Mesothelial cell of epicardium (in vitro differentiated cells): ENCODE measurements at places on chromosomes 1 and 21. TPM values are rescaled to one million over a fixed set of nuclear protein-coding genes. Genes with fewer than 3 reads are reported as not detected.

TLR5 gene
- 2.5 to 3.8 TPM (median 3.1 TPM) in 3 replicates for total RNA-seq

PAQR7 gene
- total RNA-seq = 24.0 to 26.8 TPM (median 24.0 TPM) in 3 replicates

- peak overlapping the region; percentile 96 for H3K27ac ChIP-seq
- H3K4me3 ChIP-seq = no peak overlapping the region
- no peak for DNase-seq
- H3K4me1 ChIP-seq = peaks cover 12% of the 10 kb centered on the region
- no peaks in the 10 kb centered on the region for H3K27me3 ChIP-seq
Measured at GRCh38 chr1:203686091-203686632, 59.5 kb downstream of the ATP2B4 start.

DNA sequence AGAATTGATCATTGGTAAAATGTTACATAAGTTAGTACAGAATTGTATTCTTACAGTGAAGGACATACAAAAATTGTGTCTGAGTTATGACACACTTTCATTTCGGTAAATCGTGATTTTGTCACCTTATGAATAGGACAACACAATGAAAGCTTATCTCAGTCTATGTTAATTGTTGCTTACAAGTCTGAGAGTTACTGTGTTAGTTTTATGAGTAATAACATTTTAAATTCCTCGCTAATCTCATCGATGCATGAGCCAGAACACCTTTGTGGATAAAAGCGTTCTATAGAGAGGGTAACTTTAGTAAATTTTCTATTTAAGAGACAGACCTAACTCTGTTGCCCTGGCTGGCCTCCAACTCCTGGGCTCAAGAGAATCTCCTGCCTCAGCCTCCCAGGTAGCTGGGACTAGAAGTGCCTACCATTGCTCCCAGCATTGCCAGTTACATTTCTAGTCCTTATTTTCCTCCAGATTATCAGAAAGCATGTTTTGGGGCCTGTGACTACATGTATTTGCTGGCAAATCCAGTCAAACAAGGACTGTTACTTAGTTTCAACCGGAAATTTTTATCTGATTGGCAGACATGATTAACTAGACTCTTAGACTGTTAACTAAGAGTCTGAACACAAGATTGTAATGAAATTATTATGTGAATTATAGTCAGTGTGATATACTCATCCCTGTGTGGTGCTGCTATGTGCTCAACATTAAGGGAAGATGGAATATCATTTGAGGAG lies 3.0 kb downstream of the PRRC2C start:
- no peaks in the 10 kb centered on the region for H3K27me3 ChIP-seq
- H3K27ac ChIP-seq = peak overlapping the region; percentile 52
- DNase-seq = no peak
- peak overlapping the region; percentile 26 for H3K4me3 ChIP-seq

- H3K4me1 ChIP-seq = peaks cover 3% of the 10 kb centered on the region
- DNase-seq = no peak
- H3K27ac ChIP-seq = no peak overlapping the region
- no peaks in the 10 kb centered on the region for H3K27me3 ChIP-seq
- no peak overlapping the region for H3K4me3 ChIP-seq
Measured at GRCh38 chr21:28640326-28640725, 352.4 kb downstream of the LTN1 start.

- no peak for DNase-seq
- H3K4me1 ChIP-seq = no peaks in the 10 kb centered on the region
- H3K27me3 ChIP-seq = no peaks in the 10 kb centered on the region
- no peak overlapping the region for H3K4me3 ChIP-seq
Measured at GRCh38 chr1:100785470-100786052, 66.0 kb downstream of the VCAM1 start.

- no peak overlapping the region for H3K4me3 ChIP-seq
- H3K36me3 ChIP-seq = no peaks in the 10 kb centered on the region
- H3K27ac ChIP-seq = no peak overlapping the region
Measured at GRCh38 chr1:66570196-66570595, 36.2 kb downstream of the SGIP1 start.

- peaks cover 18% of the 10 kb centered on the region for H3K36me3 ChIP-seq
- no peak overlapping the region for H3K27ac ChIP-seq
- peaks cover 8% of the 10 kb centered on the region for H3K4me1 ChIP-seq
- no peak overlapping the region for H3K4me3 ChIP-seq
Measured at GRCh38 chr1:36419569-36419968, 21.9 kb upstream of the LSM10 start.

DNA sequence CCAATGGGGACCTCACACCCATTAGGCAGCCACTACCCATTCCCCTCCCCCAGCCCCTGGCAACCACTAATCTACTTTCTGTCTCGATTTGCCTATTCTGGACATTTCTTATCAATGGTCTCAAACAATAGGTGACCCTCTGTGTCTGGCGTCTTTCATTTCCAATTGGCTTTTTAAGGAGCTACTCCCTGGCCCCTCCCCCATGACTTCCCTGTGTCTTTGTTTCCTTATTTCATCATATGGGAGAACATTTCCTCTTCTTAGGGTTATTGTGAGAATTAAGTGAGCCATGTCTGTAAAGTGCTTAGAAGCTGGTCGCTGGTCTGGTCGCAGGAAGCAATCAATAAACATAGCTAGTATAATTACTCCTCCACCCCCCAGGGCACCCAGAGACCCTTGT lies 80.9 kb downstream of the SPSB1 start:
- no peaks in the 10 kb centered on the region for H3K36me3 ChIP-seq
- DNase-seq = no peak
- no peaks in the 10 kb centered on the region for H3K27me3 ChIP-seq
- H3K27ac ChIP-seq = peak overlapping the region; percentile 76
- no peak overlapping the region for H3K4me3 ChIP-seq
